T-helper 17 cell (primary cell): ENCODE measurements at places on chromosomes 16 and 17.
A peak's percentile ranks its signal among the peaks of the same experiment; 100 is the strongest.

DNA sequence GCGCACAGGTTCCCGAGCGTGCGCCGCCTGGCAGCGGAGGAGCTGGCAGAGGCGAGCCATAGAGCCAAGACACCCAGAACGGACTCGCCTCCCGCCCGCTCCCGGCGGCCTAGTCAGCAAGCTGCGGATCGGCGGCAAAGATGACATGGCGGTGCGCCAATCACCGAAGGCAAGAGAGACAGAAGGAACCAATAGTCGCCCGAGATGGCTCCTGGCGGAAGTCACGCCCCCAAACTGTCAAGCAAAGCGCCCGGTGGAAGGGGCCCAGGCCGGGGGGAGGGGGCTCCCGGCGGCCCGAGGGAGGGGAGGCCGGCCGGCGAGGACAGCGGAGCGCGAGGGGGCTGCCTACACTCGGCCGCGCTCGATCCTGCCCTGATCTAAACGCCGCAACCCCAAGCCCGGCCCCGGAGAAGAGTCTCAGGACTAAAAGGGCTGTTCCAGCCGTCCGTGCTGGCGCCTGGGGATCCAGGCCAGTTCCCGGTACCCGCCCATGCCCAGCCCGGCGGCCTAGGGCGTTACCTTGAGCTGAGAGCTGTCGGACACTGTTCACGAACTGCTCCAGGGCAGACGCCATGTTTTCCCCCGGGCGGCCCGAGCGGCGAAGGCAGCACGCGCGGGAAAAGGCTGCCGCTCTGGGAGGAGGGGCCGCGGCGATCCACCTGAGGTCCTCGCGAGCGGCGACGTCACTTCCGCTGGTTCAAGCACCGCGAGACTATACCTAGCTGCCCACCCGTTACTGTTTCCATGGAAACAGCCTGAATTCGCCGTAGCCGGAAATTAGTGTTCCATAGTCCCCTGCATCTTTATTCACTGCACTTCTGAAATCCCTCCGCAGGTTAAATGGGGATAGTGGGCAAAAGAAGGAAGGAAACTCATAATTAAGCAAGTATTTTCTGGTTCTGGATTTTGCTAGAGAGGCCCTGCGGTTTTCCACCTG, at the start of gene COPS3:
Gene COPS3 (minus strand): TSS at position 634 of the 937 bp plus-strand sequence. CDS start 60 bp downstream, at position 574.
- peak; percentile 93 for DNase-seq

DNA sequence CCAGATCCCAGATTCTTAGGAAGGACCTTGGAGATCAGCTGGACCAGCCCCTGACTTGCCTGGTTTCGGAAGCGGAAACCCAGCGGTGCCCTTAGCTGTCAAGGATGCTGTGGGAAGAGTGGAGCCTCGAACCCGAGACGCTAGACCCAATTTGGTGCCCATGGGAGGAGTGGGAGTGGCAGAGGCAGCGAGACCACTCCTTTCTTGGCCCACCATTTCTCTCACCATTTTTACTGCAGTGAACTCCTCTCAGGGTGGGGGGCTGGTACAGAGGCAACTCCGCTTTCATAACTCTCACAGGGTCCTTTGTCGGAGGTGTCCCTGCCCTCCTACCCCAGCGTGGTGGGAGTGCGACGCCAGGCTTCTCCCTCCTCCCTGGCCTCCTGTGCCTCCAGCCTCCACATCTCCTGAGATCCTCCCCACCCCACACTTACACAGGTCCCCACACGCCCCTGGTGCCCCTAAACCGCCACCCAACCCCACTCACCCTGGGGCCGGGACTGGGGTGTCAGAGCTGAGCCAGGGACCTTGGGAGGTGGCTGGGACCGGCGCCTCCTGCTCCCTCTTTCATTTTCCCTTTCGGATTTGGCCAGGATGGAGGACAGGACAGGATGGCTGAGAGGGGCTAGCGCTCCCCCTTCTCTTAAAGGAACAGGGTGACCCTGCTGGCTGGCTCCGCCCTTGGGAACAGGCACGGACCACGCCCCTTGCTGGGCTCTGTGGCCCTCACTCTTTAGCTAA, at the start of gene GJD3:
Gene GJD3 (minus strand): TSS at position 617 of the 741 bp plus-strand sequence. CDS start 922 bp downstream, outside the sequence.
- DNase-seq, result no peak

GRCh38 chr17:33196883-33197282, 96.2 kb downstream of the ASIC2 start:
- DNase-seq, result no peak

GRCh38 chr16:86396422-86396821, 113.9 kb upstream of the FOXF1 start:
- no peak for DNase-seq

- no peak for DNase-seq
Measured at GRCh38 chr16:73062743-73063733, 15.1 kb upstream of the ZFHX3 start.

DNA sequence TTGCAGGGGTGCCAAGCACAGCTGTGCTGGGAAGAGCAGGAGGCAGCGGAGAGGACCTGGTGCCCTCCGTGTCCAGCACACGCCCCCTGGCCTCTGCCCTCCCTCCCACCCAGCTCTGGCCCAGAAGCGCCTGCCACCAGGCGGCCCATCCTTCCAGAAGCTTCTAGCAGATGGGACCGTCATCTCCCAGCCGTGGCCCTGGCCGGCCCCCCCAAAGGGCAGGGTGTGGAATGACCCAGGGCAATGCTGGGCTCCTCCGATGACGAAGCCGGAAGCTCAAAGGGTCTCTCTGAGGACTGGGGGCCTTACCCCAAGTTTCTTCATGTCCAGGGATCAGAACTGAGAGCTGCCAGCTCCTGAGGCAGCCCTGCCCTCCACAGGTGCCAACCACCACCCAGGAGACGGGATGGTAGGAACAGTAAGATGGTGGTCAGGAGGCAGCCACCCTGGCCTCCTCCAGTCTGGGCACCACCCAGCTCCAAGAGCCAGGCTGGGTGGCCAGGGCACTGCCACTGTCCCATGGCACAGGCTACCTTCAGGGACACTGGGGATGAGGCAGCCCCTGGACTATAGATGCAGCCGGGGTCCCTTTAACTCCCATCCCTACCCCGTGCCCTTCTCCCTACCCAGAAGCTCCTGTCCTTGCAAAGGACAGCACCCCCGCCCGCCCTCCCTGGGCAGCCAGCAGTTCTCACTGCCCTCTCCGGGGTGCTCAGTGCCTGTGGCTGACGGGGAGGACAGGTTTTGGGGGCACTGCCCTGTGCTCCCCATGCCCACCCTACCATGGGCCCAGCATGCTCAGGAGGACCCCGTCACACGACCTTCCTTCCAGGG, 6.5 kb upstream of the CDH15 start:
- DNase-seq, result no peak

DNA sequence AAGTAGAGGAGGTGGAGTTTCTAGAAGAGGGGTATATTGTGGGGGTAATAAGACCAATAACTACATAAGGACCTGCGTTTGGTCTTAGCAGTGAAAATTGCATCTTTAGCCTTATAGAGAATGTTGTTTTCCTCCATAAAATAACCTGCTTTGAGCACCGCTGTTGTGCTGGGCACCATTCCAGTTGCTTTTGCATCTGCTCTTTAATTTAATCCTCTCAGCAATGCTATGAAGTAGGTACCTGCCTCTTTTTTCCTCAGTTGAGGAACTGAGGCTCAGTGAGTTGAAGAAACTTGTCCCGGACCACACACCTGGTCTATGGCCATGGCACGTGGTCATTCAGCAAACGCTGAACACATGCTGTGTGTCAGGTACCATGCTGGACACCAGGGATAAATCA, 238.1 kb downstream of the MSI2 start:
- DNase-seq, result no peak

- no peak for DNase-seq
Measured at GRCh38 chr17:16513873-16514272, 21.9 kb upstream of the LRRC75A start.

DNA sequence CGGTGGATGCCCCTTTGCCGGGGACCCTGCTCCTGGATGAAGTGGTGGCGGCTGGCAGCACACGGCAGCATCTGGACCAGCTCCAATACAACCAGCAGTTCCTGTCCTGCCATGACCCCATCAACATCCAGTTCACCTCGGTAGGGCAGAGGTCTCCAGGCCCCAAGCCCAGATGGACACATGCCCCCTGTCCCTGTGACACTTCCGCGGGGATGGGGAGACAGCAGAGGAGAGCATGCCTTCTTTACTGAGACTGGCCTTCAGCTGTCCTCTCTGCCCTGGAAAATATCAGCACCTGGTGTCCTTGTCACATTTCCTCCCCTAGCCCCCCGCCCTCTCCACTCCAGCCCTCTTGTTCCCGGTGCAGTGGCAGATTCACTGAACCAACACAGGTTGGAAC, 6.2 kb downstream of the CHAD start:
- no peak for DNase-seq

DNA sequence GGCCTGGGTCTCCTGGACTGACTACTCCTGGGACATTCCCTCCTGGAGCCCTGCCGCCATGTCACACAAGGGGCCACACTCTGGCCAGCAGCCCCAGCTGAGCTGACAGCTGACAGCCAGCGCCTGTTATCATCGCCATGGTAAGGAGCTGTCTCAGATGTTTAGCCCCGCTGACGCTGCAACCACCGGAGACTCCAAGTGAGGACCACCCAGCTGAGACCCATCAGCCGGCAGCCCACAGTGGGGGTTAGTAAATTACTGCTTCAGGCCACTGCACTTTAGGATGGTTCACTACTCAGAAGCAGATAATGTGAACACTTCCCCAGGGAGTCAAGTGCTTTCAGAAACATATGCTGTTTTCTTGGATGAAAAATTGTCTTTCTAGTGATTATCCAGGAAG, 14.6 kb upstream of the SPHK1 start:
- DNase-seq, result no peak

- DNase-seq, result no peak
Measured at GRCh38 chr16:46822270-46822669, 8.7 kb downstream of the C16orf87 start.

- DNase-seq, result no peak
Measured at GRCh38 chr17:71709271-71709890, 411.4 kb upstream of the SOX9 start.

GRCh38 chr16:86786338-86786737, 208.0 kb downstream of the FOXL1 start:
- no peak for DNase-seq

- no peak for DNase-seq
Measured at GRCh38 chr17:80108036-80108971, 6.9 kb downstream of the GAA start.

GRCh38 chr16:87207509-87207908, 109.7 kb downstream of the C16orf95 start:
- no peak for DNase-seq

DNA sequence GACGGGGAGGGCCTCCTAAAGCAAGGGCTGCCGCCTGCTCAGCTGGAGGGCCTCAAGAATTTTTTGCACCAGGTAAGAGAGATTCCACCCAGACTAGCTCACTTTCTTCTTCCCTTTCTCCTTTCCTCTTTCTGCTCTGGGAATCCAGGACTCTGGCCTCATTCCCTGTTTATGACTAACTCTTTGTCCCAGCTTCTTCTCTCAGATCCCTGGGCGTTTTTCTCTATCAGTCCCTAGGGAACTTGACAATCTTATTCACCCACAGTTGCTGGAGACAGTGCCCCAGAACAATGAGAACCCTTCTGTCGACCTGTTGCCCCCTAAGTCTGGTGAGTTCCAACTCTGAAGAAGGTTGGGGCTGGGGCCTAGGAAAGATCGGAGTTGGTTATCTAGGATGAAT, 15.6 kb downstream of the CNTROB start:
- no peak for DNase-seq

DNA sequence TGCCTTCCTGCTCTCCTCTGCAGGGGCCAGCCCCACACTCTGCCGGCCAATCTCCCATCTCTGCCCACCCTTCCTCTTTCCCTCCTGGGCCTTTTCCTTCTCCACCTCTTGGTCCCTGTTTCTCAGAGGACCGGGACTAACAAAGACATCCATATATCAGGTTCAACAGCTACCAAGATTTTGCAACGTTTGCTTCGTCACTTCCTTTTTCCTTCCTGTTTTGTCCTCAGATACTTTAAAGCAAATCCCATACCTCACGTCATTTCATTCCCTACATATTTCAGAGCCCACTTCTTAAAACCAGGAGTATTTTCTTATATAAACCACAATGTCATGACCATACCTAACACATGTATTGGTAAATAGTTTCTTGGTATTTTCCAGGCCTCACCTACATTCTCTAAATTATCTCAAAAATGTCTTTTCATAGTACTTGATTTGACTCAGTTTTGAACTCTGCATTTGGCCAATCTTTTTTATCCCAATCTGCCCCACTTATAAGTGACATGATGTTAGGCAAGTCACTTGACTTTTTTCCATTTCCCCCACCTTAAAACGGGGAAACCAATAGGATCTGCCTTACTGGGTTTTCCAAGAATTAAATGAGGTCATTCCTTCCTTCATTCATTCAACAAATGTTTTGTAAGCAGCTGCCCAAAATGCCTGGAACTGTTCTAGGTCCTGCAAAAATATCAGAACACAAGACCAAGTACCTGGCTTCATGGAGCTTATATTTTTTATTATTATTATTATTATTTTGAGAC, 7.2 kb upstream of the USP10 start:
- no peak for DNase-seq

GRCh38 chr16:89473136-89473712, 17.1 kb downstream of the ANKRD11 start:
- DNase-seq, result no peak

DNA sequence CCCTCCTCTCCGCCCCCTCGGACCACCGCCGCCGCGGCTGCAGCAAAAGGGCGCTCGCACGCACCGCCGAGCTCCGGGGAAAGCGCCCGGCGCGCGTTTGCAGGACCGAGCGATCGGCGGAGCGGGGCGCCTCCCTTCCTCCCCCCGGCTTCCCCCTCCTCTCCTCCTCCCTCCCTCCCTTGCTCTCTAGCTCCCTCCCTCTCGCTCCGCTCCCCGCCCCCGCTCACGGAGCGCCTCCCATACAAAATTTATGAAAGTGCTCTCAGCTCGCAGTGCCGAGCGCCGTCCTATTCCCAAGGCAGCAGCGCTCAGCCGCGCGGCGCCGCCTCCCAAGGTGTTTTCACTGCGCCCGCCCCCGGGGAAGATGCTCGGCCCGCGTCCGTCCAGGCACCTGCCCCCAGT, at the start of gene RTN4RL1:
Gene RTN4RL1 (minus strand): TSS at position 115 of the 402 bp plus-strand sequence. CDS start 469 bp downstream, outside the sequence.
- peak; percentile 69 for DNase-seq

DNA sequence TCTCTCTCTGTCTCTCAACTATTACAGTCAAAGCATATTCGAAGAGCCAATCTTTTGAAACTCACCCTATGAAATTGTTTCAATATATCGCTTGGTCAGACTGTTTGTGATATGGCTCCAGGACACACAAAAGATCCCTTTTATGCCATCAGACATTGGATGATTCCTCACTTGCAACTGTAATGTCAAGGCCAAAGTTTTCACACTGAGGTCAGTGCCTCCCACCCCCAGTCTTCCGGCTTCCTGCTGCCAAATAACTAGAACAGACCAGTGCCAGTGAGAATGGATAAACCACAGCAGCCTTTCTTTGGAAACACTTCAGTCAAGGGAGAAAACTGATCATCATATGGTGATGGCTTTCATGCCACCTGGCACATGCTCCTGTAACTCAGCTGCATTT, 321.9 kb upstream of the ZFHX3 start:
- no peak for DNase-seq

DNA sequence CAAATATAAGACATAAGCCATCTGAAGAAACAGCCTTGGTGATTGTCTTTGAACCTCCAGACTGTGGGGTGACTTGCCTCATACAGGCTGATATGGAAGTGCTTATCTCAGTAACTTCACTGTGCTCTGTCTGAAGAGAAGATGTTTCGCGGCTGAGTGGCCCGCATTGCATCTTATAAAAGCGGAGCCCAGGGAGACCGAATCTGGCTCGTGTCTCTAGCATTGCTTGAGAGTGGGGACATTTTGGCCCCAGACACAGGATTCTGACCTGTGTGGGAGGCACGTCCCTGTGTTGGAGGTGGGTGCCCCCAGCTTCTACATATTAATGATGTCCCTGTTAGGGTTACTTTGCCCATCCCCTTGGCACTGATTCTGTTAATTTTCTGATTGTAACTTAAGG, 66.4 kb downstream of the METRNL start:
- no peak for DNase-seq

- no peak for DNase-seq
Measured at GRCh38 chr17:33888455-33888854, 366.6 kb upstream of the CCL2 start.

- DNase-seq, result no peak
Measured at GRCh38 chr16:85181739-85182129, 69.5 kb upstream of the CIBAR2 start.
